ENCODE measurements at places on chromosomes 2 and 18.

GRCh38 chr18:51164761-51165281 lies 32.7 kb downstream of the MEX3C start:
- DNase-seq = no peak

- DNase-seq = no peak
These were observed 28.5 kb upstream of the NOSTRIN start for GRCh38 chr2:168773719-168774521.

DNA sequence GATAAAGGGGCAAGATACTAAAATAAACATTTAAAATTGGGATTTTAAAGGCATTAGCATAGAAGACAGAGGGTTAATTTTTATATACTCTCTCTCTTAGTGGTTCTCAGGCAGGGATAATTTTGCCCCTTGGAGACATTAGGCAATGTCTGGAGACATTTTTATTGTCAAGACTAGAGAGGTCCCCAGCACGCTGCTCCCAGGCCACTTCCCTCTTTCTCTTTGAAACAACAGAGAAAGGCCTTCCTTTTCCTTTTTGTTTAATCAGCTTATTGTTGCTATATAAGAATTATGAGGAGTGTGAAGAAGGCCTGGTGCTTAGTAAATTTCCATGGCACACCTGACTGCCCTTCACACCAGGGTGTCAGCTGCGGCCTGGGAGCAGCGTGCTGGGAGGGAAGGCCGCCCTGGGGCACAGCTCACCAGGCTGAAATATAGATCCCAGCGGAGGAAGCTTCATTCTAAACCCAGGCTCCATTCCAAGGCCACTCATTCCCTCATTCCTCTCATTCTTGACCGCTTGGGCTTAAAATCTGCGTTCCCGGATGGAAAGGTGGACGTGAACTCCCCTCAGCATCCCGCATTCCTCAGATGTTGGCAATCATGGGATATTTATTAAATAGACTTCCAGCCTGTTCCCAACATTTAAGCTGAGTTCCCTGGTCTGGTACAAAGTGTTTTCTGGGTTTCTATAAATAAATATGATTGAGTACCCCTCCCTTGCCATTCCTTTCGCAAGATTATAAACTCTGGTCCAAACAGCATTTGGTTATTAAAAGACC lies 22.5 kb downstream of the SLC14A2 start:
- DNase-seq = no peak

GRCh38 chr2:144944546-144945220 lies 424.8 kb upstream of the ZEB2 start:
- no peak for DNase-seq

GRCh38 chr18:74148543-74149070 lies 284 bp downstream of the TIMM21 start:
- DNase-seq = no peak

DNA sequence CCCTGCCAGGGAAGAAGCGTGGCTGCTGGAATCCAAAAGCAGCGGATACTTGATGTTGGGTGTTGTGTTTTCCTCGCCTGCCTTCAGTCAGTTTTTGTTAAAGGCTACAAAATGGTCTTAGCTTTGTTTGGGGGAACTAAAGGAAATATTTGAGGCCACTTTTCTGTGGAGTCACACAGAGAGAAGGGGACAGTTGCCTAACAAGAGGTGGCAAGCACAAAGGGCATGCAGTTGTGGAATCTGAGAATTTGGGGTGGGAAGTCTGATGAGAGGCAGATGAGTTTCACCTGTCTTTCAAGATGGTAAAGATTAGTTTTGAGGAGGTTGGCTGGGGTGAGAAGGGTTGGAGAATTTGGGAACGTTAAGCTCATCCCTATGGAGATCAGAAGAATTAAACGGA lies 2.9 kb downstream of the MALT1 start:
- DNase-seq = no peak

DNA sequence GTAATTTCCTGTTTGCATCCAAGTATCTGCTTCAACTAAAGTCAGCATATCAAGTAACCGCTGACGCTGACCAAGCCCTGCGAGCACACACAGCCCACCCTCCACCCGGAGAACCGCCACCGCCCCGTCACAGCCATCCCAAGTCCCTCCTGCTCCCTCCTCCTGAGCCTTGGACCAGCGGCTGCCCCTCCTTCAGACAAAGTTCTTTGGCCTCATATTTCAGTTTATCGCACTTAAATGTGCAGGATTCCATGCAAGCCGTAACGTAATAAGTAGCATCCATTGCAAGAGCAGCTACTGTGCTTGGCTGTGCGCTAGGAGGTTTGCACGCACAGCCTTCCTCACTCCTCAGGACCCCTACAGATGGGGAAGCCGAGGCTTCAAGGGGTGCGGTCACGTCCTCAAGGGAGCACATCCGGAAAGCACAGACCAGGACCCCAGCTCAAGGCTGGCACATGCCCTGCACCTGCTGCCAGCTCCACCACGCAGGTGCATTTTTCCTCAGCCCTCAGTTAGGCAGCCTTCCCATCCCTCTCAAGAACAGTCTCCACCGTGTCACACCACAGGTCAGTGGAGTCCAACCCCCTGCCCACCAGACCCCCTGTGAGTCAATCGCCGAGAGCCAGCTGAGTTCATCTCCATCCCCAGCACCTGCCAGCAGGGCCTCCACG lies 17.1 kb downstream of the PXDN start:
- DNase-seq = no peak

GRCh38 chr2:71882949-71883472 lies 264.7 kb downstream of the CYP26B1 start:
- no peak for DNase-seq

DNA sequence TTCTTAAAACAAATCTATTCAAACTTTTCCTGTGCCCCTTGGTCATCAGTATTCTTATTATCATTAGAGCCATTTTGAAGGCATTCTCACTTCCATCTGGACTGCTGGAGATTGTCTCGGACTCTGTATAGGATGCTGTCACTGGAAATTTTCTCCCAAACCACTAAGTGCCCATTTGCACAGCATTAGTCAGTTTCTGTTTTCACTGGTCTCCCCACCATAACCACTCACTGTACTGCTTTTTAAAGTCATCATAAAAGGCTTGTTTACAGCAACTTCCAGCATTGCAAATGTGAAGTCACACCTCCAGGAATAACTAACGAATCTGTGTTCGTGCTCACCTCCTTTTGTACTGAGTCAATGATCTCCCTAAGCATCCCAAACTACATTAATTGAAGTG lies 150.9 kb upstream of the SERTAD2 start:
- DNase-seq = no peak

All from effector CD4-positive, alpha-beta T cell (primary cell).